ENCODE measurements at places on chromosomes 2 and 18.

- peak; percentile 38 for DNase-seq
Measured at GRCh38 chr2:43790147-43790546, 16.3 kb downstream of the DYNC2LI1 start.

- no peak for DNase-seq
Measured at GRCh38 chr2:118856330-118856977, 9.0 kb upstream of the EN1 start.

DNA sequence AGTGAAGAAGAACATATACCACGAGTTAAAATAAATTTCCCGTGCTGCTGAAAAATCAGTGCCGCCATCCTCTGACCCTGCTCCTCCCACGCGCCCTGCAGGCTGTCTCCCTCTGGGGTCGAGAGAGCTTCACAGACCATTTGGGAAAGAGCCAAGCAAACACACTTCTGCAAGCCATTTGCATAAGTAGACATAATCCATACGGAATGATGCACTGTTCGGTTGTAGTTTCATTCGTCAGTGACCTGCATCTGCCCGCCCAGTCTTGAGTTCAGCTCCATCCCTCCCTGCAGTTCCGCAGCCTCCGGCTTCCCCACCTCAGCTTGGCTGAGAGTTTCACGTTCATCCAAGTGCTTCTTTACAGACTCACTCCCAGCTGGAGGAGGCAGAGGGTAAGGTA is 69.6 kb downstream of the TRAPPC12 start:
- peak; percentile 19 for DNase-seq

GRCh38 chr2:201378496-201379397 is 21.6 kb upstream of the FLACC1 start:
- DNase-seq, result peak; percentile 53

- DNase-seq, result no peak
Measured at GRCh38 chr2:200515155-200515554, 5.3 kb upstream of the KCTD18 start.

DNA sequence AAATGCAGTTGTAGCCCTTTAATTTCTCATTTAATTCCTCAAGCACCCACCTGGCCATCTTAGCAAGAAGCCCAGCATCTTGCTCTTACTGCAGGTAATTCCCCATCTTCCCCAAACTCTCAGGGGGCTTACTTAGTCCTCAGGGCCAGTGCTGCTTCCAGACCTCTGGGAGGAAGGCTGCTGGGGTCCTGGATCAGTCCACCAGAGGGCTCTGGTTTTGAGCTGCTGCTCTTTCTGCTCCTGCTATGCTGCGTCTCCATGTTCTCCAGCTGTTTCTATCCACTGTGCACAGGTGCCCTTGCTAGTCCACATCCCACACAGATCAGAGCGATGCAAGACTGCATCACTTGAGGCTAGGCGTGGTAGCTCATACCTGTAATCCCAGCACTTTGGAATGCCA is 34.5 kb upstream of the TMEM87B start:
- DNase-seq, result no peak

GRCh38 chr2:26569216-26570082 is 71.7 kb downstream of the CIB4 start:
- no peak for DNase-seq

DNA sequence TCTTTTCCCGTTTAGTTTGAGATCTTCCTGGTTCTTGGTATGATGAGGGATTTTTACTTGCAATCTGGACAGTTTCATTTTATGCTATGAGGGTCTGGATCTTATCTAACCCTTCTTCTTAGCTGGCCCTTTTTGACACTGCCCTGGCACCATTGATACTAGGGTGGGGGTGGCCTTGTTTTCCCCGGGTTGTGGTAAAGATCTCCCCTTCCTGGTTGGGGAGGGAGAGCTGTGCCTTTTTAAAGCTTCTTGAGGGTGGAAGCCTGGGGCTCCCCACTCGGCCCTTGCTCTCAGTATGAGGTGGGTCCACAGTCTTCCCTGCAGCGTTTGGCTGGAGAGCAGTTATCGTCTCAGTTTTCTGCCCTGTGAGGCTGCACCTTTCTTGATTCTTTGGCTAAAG is 66.1 kb downstream of the ASB1 start:
- no peak for DNase-seq

DNA sequence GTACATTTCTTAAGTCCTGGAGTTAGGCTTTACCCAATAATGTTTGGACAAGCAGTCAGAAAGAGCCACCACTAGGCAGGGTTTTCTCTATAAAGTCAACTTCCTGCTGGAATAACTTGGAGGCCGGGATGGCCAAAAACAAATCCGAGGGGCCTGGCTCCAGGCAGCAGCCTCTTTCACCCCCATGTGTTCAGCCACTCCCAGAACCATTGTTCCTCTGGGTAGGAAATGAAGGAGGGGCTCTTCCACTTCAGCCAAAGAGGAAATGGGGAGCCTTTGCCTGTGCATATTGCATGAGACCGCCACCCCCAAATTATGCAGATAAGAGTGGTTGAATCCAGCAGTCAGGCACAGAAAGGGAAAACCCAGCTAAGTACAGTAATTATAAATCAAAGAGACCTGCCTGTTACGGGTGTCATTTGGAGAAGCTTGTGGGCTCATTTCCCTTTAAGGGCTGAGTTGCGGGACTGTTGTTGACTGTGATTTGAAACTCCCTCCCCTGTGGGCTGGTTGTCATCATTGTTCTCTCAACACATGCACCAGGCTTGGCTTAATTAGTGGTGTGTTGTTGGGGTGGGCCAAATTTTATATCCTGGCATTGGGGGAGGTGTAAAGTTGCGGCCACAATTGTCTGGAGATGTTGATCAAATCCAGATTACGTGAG is 212.8 kb upstream of the SOX11 start:
- no peak for DNase-seq

DNA sequence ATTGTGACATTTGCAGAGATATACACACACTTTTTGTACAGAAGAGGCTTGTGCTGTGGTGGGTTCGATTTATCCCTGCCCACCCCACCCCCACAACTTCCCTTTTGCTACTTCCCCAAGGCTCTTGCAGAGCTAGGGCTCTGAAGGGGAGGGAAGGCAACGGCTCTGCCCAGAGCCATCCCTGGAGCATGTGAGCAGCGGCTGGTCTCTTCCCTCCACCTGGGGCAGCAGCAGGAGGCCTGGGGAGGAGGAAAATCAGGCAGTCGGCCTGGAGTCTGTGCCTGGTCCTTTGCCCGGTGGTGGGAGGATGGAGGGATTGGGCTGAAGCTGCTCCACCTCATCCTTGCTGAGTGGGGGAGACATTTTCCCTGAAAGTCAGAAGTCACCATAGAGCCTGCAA is 40.0 kb downstream of the STEAP3 start:
- no peak for DNase-seq
